Esophagus muscularis mucosa (tissue), 4 donors: ENCODE measurements at places on chromosomes 5 and 9. TPM values are rescaled to one million over a fixed set of nuclear protein-coding genes. Genes with fewer than 3 reads are reported as not detected.

DNA sequence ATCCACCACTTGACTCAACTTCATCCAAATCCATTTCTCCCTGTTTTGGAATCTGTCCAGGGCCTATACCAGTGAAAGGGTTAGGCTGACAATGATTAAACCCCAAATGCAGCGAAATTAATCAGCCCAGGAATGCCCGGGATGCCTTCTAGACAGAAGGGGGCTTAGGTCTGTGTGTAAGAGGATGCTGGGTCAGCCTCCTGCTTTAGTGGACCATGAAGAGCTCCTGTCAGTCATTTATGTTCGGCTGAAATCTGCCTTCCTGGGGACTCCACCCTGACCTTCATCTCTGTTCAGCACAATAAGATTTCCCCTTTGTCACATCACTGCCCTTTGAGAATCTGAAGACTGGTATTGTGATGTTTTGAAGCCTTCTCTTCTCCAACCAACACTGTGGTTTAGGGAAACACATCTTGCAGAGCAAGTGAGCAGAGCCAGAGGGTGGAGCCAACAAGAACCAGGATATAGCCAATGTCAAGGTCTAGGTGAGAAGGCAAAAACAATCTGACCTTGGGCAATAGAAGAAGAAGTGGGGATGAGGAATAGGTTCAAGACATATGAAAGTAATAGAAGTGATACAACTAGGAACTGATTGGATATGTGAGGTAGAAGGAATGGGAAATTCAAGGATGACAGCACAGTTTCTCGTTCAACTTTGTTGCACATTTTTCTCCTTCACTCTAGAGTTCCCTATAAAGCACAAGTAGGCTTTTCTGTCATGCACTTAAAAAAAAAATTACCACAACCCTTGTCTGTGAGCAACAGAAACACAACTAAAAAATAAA, 234.4 kb downstream of the ARHGAP26 start:
- peaks cover 60% of the 10 kb centered on the region for H3K4me1 ChIP-seq
- H3K36me3 ChIP-seq: no peaks in the 10 kb centered on the region
- no peaks in the 10 kb centered on the region for H3K27me3 ChIP-seq
- DNase-seq: no peak

DNA sequence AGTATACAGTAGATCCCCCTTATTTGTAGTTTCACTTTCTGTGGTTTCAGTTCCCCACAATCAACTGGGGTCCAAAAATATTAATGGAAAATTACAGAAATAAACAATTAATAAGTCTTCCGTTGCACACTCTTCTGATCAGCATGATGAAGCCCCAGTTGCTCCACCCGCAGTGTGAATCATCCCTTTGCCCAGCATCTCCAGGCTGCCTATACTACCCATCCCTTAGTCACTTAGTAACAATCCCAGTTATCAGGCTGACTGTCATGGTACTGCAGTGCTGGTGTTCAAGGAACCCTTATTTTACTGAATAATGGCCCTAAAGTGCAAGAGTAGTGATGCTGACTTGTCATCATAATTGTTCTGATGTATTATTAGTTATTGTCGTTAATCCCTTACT, 28.9 kb downstream of the SHC3 start:
- no peak overlapping the region for H3K4me3 ChIP-seq
- no peaks in the 10 kb centered on the region for H3K36me3 ChIP-seq
- no peak for DNase-seq
- H3K27ac ChIP-seq: no peak overlapping the region
- H3K27me3 ChIP-seq: no peaks in the 10 kb centered on the region
- no peaks in the 10 kb centered on the region for H3K4me1 ChIP-seq

The GCNT4 gene
- 4.6 TPM for total RNA-seq

DNA sequence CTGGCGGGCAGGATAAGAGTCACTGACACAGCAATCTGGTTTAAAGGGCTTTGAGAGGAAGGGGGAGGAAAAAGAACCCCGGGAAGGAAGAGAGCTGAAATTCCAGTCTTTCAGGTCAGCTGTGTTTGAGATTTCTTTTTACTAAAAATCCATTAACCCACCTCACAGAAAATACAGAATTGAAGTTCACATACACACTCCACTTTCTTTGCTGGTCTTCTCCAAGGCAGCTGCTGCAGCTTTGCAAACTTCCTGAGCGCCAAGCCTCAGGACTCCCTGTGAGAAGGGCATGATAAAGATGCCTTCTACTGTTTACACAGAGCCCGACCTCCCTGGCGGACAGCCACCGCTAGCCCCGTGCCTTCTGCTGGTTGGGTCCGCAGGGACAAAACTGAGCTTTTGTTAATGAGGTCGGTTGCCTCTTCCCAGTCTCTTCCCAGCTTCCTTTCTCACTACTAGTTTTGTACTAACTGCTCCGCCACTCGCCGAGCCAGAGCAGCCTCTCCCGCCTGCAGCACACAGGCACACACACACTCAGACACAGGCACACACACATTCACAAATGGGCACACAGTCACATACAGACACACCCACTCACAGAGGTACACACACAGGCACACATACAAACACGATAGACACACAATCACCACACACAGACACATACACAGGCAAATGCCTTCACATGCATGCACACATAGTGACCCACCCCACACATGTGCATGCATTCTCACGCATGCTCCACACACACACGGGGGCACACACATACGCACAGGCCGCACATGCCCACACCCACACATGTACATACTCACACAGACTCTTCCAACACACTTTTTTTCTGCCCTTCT, at the start of gene FREM1:
Gene FREM1, minus strand, starts transcription at position 468 of the 845 bp plus-strand sequence. CDS start 41,451 bp downstream, outside the sequence.
- no peak for DNase-seq
- H3K4me3 ChIP-seq: peak within 1 kb of the TSS; percentile 32
- H3K36me3 ChIP-seq: no peaks in the 10 kb centered on the region
- peak within 1 kb of the TSS; percentile 18 for H3K27ac ChIP-seq
- peaks cover 20% of the 10 kb centered on the region for H3K4me1 ChIP-seq

The PCDHGB7 gene
- total RNA-seq: 14.5 TPM

The OTP gene
- total RNA-seq: not detected

The C5orf58 gene
- 6.5 TPM for total RNA-seq

The GADD45G gene
- total RNA-seq: 44.0 TPM

GRCh38 chr5:113224605-113225065, 210.2 kb downstream of the TSSK1B start:
- no peak overlapping the region for H3K4me3 ChIP-seq
- no peaks in the 10 kb centered on the region for H3K27me3 ChIP-seq
- DNase-seq: no peak

- no peak overlapping the region for H3K4me3 ChIP-seq
- no peak for DNase-seq
- no peaks in the 10 kb centered on the region for H3K4me1 ChIP-seq
- peaks cover 53% of the 10 kb centered on the region for H3K36me3 ChIP-seq
Measured at GRCh38 chr9:34001298-34001697, 47.4 kb downstream of the UBAP2 start.

GRCh38 chr5:140044041-140044440, 942 bp upstream of the NRG2 start:
- no peaks in the 10 kb centered on the region for H3K27me3 ChIP-seq
- no peak for DNase-seq
- H3K4me3 ChIP-seq: no peak overlapping the region
- no peaks in the 10 kb centered on the region for H3K36me3 ChIP-seq
- H3K4me1 ChIP-seq: peaks cover 38% of the 10 kb centered on the region
- H3K27ac ChIP-seq: no peak overlapping the region

The PCDHGA7 gene
- 5.3 TPM for total RNA-seq

GRCh38 chr5:119341452-119342349, 14.1 kb upstream of the TNFAIP8 start:
- H3K36me3 ChIP-seq: no peaks in the 10 kb centered on the region
- no peak overlapping the region for H3K4me3 ChIP-seq
- peaks cover 12% of the 10 kb centered on the region for H3K4me1 ChIP-seq

The KIF27 gene
- 5.4 TPM for total RNA-seq

The SPATA31C1 gene
- not detected for total RNA-seq

The SYK gene
- total RNA-seq: 16.6 TPM

- H3K27me3 ChIP-seq: no peaks in the 10 kb centered on the region
- no peak overlapping the region for H3K27ac ChIP-seq
- H3K4me3 ChIP-seq: no peak overlapping the region
- peaks cover 4% of the 10 kb centered on the region for H3K4me1 ChIP-seq
- no peak for DNase-seq
Measured at GRCh38 chr9:5388026-5388819, 48.5 kb upstream of the RLN1 start.

DNA sequence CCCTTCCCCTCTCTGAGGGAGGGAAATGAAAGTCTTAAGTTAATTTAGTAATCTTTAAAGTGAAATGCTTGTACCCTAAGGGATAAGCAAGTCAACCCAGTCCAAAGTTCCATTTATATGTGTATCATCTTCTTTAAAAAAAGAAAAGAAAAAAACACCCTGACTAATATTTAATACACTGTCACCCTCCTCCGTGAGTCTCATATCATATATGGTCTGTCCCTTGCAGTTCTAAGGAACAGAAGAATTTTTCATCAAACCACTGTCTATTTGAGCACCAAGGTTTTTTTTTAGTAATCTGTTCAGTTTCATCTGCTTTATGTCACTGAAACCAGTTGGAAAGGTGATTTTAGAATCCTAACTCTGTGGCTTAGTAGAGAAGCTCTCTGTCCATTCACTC, 15.2 kb downstream of the TNIP1 start:
- no peaks in the 10 kb centered on the region for H3K27me3 ChIP-seq
- H3K27ac ChIP-seq: no peak overlapping the region
- H3K36me3 ChIP-seq: peaks cover 12% of the 10 kb centered on the region
- no peak for DNase-seq
- H3K4me3 ChIP-seq: no peak overlapping the region

DNA sequence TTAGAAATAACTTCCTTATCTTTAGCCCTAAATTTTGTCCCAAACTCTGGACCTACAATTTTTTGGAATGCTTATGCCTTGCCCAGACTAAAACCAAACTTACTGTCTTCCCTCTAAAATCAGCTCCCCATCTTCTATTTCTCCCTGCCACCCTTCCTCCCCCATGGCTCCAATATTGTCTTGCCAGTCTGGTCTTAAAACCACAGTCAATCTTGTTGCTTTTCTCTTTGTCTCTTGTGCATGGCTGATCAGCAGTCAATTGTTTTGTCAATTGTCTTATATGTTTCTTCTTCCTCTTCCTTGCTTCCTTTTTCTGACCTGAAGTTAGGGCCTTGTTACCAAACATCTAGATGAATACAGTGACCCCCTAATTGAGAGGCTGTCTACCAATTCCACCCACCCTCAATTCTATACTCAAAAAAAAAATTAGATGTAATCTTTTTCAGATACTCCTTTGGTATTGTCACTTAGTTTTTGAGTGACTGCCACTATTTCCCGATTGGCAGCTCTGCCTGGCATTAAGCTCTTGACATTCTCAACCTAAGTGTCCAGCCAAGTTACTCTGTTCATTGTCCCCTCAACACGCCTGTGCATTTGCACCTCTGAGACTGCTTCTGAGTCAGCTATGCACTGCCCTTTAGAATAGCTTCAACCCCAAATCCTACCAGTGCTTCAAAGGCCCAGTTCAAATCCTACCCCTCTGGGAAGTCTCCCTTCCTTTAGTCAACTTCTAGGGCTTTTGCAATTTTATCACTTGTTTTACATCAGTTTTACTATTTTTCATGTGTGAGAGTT, 2.5 kb downstream of the PDCD1LG2 start:
- H3K4me3 ChIP-seq: no peak overlapping the region
- no peak overlapping the region for H3K27ac ChIP-seq
- peaks cover 19% of the 10 kb centered on the region for H3K4me1 ChIP-seq
- no peaks in the 10 kb centered on the region for H3K27me3 ChIP-seq
- DNase-seq: no peak

GRCh38 chr5:52757527-52757926, 30.2 kb upstream of the ITGA1 start:
- DNase-seq: no peak
- H3K36me3 ChIP-seq: no peaks in the 10 kb centered on the region
- no peak overlapping the region for H3K4me3 ChIP-seq
- H3K27ac ChIP-seq: peak overlapping the region; percentile 36
- H3K4me1 ChIP-seq: peaks cover 13% of the 10 kb centered on the region

The CDH12 gene
- not detected for total RNA-seq

The NR2F1-AS1 gene
- total RNA-seq: 8.6 TPM

DNA sequence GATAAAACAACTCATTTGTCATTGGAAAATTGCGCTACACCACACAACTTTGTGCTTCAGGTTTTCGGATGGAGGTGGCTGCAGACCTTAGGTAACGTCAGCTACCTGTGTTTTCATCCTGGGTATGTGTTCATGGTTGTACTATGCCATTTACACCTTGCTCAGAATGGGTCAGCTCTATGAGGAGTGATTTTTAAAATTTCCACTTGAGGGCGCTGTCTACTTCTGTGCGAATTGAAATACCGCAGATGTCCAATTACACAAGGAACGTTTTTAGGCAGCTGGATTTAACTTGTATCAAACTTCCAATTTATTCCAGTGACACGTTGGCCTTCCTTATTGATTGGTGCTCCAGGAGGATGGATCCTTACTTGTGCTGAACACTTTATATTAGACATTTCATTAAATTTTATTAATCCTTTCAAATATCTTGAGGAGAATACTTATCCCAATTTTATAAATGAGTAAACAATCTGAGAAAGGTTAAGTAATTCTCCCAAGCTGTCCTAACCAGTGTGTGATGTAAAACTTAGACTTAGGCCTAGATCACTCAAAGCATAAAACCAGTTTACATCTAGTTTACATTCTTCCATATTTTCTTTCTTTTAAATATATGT, 23.4 kb downstream of the DMRTA1 start:
- H3K36me3 ChIP-seq: no peaks in the 10 kb centered on the region
- H3K4me1 ChIP-seq: no peaks in the 10 kb centered on the region
- no peaks in the 10 kb centered on the region for H3K27me3 ChIP-seq
- DNase-seq: no peak
- H3K4me3 ChIP-seq: no peak overlapping the region
- no peak overlapping the region for H3K27ac ChIP-seq

GRCh38 chr5:107538331-107538730, 132.4 kb downstream of the EFNA5 start:
- no peaks in the 10 kb centered on the region for H3K27me3 ChIP-seq
- H3K4me1 ChIP-seq: peaks cover 5% of the 10 kb centered on the region
- no peaks in the 10 kb centered on the region for H3K36me3 ChIP-seq
- no peak overlapping the region for H3K27ac ChIP-seq
- H3K4me3 ChIP-seq: no peak overlapping the region

- DNase-seq: no peak
- no peaks in the 10 kb centered on the region for H3K36me3 ChIP-seq
- no peak overlapping the region for H3K27ac ChIP-seq
- H3K4me1 ChIP-seq: no peaks in the 10 kb centered on the region
Measured at GRCh38 chr9:131963072-131964030, 116.3 kb downstream of the MED27 start.

GRCh38 chr9:6562871-6563430, 82.6 kb downstream of the GLDC start:
- no peaks in the 10 kb centered on the region for H3K4me1 ChIP-seq
- no peak overlapping the region for H3K4me3 ChIP-seq
- no peak for DNase-seq
- H3K27ac ChIP-seq: no peak overlapping the region
- H3K36me3 ChIP-seq: no peaks in the 10 kb centered on the region
